Activated T-helper 2 cell treated with anti-CD3 and anti-CD28 coated beads, Interferon-gamma antibody, Interleukin-2, Interleukin-4, amounts not matched to agents 10 μg/mL and 5 μg/mL and 100 μg/mL, durations not matched to agents 14 hours and 24 hours and 36 hours (primary cell): ENCODE measurements at places on chromosomes 6 and 20.

DNA sequence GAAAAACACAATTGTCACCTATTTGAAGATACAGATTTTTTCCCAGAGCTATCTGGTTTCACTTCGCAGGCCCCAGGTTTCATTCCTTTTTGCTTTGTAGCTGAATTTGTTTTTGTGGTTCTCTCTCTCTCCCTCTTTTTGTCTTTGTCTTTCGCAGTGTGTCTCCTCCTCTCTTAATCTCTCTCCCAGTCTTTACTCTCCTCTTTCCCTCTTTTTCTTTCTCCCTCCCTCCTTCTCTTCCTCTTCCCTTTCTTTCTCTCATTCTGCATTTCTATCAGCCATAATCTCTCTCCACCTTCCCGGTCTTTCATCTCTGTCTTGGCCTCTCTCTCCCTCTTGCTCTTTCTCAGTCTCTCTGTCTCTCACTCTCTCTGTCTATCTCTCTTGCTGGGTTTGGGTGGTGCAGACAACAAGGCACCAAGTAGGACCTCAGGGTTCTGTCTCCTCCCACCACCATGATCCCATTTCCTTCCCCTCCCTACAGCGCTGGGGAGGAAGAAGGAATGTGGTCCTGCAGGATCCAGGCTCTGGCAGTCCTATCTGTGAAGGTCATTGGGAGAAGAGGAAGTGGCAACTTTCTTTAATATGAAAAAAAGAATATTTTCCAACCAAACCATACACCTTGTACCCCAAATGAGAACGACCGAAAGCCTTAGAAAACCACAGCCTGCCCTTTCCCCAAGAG is 63.2 kb downstream of the BANF2 start:
- DNase-seq = no peak

GRCh38 chr6:109800771-109801170 is 109.7 kb downstream of the FIG4 start:
- DNase-seq = no peak

GRCh38 chr6:63685446-63686379 is 50.1 kb downstream of the PHF3 start:
- no peak for DNase-seq

DNA sequence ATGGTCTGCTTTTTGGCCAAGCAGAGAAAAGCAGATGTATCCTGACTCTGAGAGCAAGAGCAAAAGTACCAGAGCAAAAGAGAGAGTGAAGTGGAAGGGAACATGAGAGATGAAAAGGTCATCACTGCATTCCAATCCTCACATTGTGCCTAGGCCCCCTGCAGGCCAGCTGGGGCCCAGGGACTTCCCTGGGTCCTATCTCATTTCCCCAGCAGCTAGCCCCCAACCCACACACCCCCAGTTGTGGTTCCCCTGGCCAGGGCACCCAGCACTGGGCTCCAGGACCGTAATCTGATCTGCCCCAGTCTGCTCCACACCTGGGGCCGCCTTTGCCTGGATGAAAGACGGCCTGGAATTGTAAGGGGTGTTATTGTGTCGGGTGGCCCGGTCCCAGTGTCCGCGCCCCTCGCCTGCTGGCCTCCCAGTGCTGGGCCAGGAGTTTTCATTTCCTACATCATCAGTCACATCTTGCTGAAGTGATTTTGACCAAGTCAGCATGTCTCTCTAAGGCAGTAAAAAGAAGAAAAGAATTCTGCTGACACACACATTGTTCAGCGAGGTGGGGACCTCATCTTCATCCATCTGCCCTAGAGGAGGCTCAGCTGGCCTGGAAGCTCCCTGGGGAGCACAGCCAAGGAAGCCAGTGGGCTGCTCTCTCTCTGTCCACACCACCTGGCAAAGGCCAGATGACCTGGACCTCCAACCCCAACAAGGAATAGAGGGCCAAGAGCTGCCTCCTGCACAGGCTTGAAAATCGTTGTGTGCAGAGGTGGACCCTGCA is 4.0 kb upstream of the BMP7 start:
- DNase-seq = no peak

GRCh38 chr6:45478240-45478639 is 100.5 kb upstream of the SUPT3H start:
- no peak for DNase-seq

DNA sequence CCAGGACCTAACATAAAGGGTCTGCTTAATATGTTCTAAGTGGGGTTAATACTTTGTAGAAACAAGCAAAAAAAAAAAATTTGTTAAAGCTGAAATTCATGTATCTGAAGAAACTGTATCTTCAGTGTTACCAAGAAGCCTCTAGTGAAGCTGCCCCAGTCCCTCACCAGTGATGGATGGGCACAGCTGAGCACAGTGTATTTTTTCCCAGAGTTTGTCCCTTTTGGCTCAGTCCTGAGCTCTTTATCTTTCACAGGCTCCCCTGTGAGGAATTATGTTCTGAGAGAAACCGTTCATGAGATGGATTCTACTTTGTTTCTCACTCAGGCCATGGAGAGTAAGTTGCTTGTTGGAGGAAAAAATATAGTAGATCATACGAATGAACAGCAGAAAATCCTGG is 38.4 kb downstream of the KIF3B start:
- no peak for DNase-seq

GRCh38 chr6:90346729-90347128 is 50.1 kb upstream of the BACH2 start:
- DNase-seq = no peak

- no peak for DNase-seq
Measured at GRCh38 chr6:113650610-113650979, 206.6 kb upstream of the MARCKS start.

- DNase-seq = no peak
Measured at GRCh38 chr6:13295576-13295975, 32.8 kb downstream of the TBC1D7 start.
